Central memory CD4-positive, alpha-beta T cell (primary cell): ENCODE measurements at places on chromosomes 11 and 22.

- no peak for DNase-seq
Measured at GRCh38 chr11:81839976-81840375, 893.7 kb downstream of the FAM181B start.

- no peak for DNase-seq
Measured at GRCh38 chr11:86743223-86744118, 56.9 kb upstream of the PRSS23 start.

DNA sequence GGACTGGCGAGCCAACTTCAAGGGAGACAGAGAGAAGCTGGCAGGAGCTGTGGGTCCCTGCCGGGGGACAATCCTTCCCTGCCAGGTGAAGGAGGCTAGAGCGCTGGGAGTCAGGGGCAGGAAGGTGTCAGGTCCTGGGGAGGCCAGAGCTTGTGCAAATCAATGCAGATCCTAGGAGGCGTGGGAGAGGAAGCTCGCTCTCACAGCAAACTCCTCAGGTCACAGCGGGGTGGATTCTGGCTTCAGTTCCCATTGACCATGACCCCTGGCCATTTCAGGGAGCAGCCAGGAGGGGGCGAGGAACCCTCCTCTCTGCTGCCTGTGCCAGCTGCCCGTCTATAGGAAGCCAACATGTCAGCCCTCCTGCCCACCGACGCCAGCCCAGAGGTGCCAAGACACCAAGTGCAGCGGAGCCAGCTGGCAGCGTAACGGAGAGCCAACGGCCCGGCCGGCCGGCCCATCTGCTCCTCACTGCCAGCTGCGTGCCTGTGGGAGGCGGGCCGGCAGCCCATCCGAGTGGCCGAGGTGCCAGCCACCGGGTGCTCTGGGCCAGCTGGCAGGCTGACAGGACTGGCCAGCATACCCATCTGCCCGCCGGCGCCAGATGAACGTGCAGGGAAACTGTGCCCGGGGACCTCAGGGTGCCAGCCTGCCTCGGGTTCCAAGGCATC is 374.8 kb downstream of the MIAT start:
- DNase-seq, result no peak

DNA sequence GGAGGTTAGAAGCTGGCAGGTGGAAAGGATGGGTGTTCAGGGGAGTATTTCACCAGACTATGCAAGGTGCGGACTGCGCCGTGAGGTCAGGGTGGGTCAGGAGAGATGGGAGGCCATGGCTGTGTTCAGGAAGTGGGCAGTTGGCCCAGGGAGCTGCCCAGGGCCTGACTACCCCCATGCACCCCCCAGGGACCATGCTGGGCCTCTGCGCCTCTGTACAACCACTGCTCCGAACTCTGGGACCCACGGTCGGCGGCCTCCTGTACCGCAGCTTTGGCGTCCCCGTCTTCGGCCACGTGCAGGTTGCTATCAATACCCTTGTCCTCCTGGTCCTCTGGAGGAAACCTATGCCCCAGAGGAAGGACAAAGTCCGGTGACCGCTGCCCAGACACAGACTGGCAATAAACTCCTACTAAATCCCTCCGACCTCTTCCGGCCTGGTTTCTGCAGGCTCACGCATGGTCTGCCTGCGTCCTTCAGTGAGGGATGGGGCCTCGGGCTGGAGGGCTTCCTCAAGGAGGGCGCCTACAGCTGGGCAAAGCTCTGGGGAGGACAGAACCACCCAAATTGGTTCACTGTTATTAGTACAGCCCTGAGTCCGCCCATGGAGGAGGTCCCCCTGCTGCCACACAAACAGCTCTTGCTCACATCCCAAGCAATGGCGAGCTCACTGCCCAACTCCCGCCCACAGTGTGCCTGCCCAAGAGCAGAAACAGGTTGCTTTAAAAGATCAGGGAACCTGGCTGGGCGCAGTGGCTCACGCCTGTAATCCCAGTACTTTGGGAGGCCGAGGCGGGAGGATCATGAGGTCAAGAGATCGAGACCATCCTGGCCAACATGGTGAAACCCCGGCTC is 4.2 kb downstream of the PHLDA2 start:
- DNase-seq, result no peak

DNA sequence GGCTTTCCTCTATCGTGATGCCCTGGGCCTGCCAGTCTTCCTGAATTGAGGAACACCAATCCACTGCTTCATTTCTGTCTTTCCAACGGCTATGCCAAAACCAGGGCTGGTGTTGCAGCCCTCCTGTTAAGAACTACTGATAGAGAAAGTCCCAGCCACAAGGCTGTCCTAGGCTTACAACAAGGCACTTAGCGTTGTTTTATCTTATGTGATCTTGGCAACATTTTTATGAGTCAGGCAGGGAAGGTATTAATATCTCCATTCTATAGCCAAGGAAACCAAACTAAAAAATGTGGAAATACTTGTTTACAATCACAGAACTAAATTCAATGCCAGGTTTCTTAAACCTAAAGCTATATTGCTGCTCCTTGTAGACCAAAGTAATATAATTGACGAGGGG is 89.9 kb upstream of the AMOTL1 start:
- DNase-seq, result no peak

DNA sequence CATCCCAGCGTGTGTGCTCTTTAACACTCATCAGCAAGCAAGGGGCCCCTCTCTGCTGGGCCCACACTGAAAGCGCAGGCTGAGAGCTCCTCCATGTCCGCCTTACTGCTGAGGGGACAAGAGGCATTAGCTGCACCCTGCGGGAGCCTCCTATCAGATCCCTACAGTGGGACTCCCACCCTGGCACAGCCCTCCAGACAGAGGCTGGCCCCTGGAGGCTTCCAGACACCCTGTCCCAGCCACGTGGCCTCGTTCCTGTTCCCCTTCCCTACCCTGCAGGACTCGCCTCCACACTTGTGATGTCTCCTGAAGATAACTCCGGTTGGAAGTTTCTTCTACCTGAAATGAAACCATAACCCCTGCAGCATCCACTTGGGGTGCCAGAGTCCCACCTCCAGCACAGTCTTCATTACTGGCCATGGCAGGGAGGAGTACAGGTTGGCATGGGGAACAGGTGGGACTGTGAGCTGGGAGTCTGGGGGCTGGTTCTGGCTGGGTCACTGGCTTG is 5.0 kb upstream of the SH3BP1 start:
- DNase-seq, result no peak

- DNase-seq, result no peak
Measured at GRCh38 chr11:62999156-62999555, 14.4 kb upstream of the SLC22A6 start.

GRCh38 chr11:129508163-129508562 is 132.5 kb downstream of the BARX2 start:
- no peak for DNase-seq
